Aorta (tissue), 5 donors: ENCODE measurements at places on chromosomes 3 and 15.

DNA sequence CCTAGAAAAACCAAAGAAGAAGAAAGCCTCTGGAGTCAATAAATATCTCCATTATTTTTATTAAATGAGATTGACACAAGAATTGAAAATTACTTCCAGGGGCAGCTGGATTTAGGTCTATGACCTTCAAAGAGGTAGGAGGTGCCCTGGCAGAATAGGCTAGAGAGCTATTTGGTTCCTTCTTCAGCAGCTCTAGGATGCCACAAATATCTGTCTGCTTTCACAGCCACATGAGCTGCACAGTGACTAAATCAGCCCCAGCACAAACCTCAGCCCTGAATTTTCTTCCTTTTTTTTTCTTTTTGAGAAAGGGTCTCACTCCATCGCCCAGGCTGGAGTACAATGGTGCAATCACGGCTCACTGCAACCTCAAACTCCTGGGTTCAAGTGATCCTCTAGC lies 223.5 kb downstream of the ABHD5 start:
- DNase-seq = no peak
- no peak overlapping the region for H3K27ac ChIP-seq
- no peak overlapping the region for H3K4me3 ChIP-seq
- no peaks in the 10 kb centered on the region for H3K4me1 ChIP-seq
- H3K27me3 ChIP-seq = no peaks in the 10 kb centered on the region

GRCh38 chr3:71089271-71089847 lies 494.2 kb downstream of the FOXP1 start:
- DNase-seq = no peak
- H3K27ac ChIP-seq = no peak overlapping the region
- no peaks in the 10 kb centered on the region for H3K27me3 ChIP-seq
- H3K4me3 ChIP-seq = no peak overlapping the region
- H3K36me3 ChIP-seq = peaks cover 2% of the 10 kb centered on the region

GRCh38 chr3:190646996-190647395 lies 133.1 kb downstream of the IL1RAP start:
- H3K4me1 ChIP-seq = no peaks in the 10 kb centered on the region
- no peak for DNase-seq
- no peak overlapping the region for H3K27ac ChIP-seq
- H3K4me3 ChIP-seq = no peak overlapping the region
- H3K27me3 ChIP-seq = no peaks in the 10 kb centered on the region

DNA sequence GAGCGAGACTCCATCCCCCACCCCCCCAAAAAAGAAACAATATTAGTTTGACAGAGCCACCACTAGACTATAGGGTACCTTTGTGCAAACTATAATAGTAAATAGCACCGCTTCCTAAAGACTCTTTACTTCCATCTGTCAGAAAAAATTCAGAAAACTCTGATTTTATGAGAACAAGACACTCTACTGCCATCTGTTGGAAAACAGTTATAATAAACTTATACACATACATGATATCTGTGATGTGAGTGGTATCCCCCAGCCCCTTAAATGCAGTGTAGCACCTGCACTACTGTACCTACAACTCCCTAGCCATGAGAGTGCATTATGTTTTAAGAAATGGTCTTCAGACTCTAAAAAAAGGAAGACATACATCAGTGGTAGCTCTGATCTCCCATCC lies 47.1 kb upstream of the CTDSPL start:
- H3K4me3 ChIP-seq = no peak overlapping the region
- no peak for DNase-seq
- peaks cover 19% of the 10 kb centered on the region for H3K4me1 ChIP-seq

- no peak overlapping the region for H3K4me3 ChIP-seq
- DNase-seq = no peak
- H3K27me3 ChIP-seq = no peaks in the 10 kb centered on the region
- H3K4me1 ChIP-seq = no peaks in the 10 kb centered on the region
- no peak overlapping the region for H3K27ac ChIP-seq
- peaks cover 5% of the 10 kb centered on the region for H3K36me3 ChIP-seq
These were observed 134.3 kb upstream of the ABHD17C start for GRCh38 chr15:80560601-80561400.

- H3K4me1 ChIP-seq = no peaks in the 10 kb centered on the region
- no peak for DNase-seq
- H3K27ac ChIP-seq = no peak overlapping the region
- no peaks in the 10 kb centered on the region for H3K36me3 ChIP-seq
These were observed 159.4 kb downstream of the CDIN1 start for GRCh38 chr15:36738817-36739216.

DNA sequence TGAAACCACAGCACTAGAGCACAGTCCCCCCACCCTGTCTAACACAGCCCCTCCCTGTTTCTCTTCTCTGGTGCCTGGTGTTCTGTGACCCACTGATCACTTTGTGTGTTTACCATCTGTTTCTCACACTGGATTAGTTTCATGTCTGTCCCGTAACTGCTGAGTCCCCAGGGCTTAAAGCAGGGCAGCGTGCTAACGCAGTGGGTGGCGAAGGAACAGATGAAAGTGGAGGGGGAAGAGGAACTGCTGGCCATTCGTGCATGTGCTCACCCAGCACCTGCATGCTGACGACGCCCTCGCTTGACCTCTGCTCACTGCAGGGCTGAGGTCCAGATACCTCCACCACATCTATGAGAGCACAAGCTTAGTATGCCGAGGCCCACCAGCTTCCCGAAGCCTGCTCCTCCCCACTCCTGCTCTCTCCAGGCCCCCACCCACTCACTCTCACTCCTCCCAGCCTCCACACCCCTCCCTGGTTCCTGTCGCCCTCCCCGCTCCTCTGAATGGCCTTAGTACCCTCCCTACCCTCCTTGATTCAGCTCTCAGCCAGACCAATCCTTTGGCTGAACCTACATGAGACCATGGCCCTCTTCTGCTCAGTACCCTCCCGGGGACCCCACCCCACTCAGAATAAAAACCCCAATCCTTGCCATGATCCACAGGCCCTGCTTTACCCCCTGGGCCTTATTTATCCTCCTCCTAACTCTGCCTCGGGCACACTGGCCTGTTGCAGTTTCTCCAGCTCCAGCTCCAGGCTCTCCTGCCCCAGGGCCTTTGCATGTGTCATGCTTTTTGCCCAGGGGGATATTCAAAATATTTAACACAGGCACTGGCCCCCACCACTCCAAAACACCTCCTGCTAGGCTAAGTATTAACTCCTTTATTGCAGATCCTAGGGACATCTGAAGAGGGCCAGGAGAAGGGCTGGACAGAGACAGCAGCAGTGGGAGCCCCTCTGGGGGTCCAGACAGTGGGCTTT lies 15.1 kb upstream of the IQSEC1 start:
- H3K36me3 ChIP-seq = no peaks in the 10 kb centered on the region
- H3K27ac ChIP-seq = no peak overlapping the region
- H3K4me1 ChIP-seq = no peaks in the 10 kb centered on the region
- no peak overlapping the region for H3K4me3 ChIP-seq
- DNase-seq = no peak

GRCh38 chr3:51698209-51698608 lies 8.7 kb upstream of the GRM2 start:
- no peak overlapping the region for H3K27ac ChIP-seq
- H3K36me3 ChIP-seq = no peaks in the 10 kb centered on the region
- no peaks in the 10 kb centered on the region for H3K27me3 ChIP-seq
- no peak for DNase-seq
- no peaks in the 10 kb centered on the region for H3K4me1 ChIP-seq

DNA sequence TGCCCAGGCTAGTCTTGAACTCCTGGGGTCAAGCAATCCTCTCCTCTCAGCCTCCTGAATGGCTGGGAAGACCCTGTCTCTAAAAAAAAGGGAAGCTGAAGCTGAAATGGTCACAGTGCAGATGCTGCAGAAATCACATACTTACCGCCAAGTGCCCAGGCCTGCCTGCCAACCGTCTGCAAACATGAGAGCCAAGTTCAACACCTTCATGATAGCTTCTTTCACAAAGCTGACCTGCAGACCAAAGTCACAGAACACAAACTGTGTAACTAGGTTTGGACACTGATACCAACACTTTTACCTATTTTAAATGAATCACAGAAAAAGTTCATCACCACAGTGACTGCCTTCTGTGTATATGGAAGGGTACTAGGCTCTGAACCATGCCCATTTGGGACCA lies 22.8 kb upstream of the CYFIP1 start:
- no peak overlapping the region for H3K27ac ChIP-seq
- H3K27me3 ChIP-seq = no peaks in the 10 kb centered on the region

DNA sequence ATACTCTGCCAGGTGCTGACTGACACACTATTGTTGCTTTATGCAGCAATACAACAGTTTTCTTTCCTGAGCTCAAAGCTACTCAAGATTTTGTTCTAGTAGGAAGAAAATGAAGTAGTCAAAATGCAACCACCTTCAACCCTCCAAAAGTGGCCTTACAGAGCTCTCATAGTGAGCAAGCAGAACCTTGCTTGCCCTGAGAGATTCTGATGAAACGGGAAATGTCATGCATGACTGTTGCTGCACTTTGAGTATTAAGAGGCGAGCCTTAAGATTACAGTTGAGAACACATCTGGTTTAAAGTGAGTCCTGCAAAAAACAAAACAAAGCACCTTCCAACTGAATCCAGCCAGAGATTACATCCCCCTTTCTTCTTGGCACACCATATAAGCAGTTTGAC lies 29.7 kb downstream of the MINDY4B start:
- peaks cover 2% of the 10 kb centered on the region for H3K4me1 ChIP-seq
- H3K27ac ChIP-seq = no peak overlapping the region
- DNase-seq = no peak
- H3K4me3 ChIP-seq = no peak overlapping the region
- no peaks in the 10 kb centered on the region for H3K27me3 ChIP-seq

DNA sequence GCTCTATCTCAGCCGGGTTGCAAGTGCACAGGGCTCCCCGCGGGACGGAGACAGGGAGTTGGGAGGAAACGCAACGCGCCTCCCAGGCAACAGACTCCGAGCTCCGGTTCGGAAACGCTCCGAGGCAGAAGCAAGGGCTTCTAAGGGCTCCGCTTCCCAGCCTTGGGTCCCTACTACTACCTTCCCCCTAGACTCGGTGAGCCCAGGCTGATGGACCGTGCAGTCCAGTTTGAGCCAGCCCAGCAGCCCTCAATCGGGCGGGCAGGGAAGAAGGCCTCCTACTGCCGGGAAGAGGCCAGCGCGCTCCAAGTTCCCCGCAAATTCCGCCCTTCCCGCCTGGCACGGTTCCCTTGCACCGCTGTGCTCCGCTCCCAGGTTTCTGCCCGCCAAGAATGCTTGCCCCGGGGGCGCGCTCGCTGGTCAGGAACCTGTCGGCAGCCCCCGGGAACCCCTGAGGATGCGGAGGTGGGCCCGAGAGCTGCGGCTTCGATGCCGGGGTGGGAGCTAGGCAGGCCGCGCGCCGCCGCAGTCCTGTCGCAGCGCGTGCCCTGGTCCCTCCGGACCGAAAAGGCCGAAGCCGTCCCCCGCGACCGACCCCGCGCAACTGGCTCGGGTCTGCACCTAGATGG lies 728 bp downstream of the TRANK1 start:
- H3K27ac ChIP-seq = peak overlapping the region; percentile 4
- peak overlapping the region; percentile 61 for H3K4me3 ChIP-seq
- peaks cover 3% of the 10 kb centered on the region for H3K4me1 ChIP-seq

GRCh38 chr15:64990168-64990470 lies 405 bp upstream of the SPG21 start:
- no peaks in the 10 kb centered on the region for H3K36me3 ChIP-seq
- no peak for DNase-seq
- no peaks in the 10 kb centered on the region for H3K27me3 ChIP-seq
- H3K4me3 ChIP-seq = peak overlapping the region; percentile 57

DNA sequence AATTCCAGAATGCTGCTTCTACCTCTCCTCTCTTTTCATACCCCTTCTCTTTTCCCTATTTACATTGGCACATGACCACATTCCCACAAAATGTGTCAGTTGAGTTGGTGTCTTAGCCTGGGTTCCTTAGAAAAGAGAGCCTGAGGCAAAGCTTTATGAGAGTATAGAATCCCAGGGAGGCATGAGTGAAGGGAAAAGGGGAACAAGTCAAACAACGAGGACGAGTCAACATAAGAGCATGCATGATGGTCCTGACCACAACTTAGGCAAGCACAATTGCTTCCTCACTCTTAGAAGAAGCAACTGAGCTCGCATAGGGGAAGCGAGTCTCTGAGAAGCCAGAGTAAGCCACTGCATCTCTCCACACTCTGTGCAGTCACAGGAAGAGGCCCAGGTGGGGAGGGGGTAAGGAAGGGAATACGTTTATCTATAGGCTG lies 15.4 kb upstream of the ZNF774 start:
- H3K4me1 ChIP-seq = no peaks in the 10 kb centered on the region
- no peak overlapping the region for H3K27ac ChIP-seq

DNA sequence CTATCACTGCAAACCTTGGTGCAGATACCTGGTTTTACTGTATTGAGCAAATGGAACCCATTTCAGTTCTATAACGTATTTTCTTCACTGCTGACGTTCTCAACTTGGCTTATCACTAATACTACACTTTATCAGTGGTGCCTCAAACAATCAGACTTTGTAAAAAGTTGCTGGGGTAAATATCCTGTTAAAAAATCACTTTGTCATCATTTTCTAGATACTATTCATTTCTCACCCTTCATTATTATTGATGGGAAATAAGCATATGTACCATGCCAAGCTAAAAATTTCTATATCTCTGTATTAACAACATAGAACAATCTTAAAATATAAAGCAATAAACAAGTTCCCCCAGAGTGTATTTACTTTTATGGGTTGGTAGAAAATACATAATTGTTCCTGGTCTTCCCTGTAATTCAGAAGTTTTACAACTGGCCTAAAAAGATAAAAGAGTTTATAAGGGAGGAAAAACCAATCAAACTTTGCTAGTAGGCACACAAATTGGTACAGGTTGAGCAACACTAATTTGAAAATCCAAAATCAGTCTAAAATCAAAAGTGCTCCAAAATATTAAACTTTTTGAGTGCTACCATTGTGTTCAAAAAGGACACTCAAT lies 33.2 kb downstream of the CIP2A start:
- H3K4me1 ChIP-seq = no peaks in the 10 kb centered on the region
- no peak overlapping the region for H3K4me3 ChIP-seq
- H3K27ac ChIP-seq = no peak overlapping the region
- no peaks in the 10 kb centered on the region for H3K27me3 ChIP-seq
- H3K36me3 ChIP-seq = no peaks in the 10 kb centered on the region
- DNase-seq = no peak

- H3K27ac ChIP-seq = no peak overlapping the region
- H3K27me3 ChIP-seq = no peaks in the 10 kb centered on the region
- no peaks in the 10 kb centered on the region for H3K36me3 ChIP-seq
- no peaks in the 10 kb centered on the region for H3K4me1 ChIP-seq
These were observed 16.0 kb upstream of the ADIPOQ start for GRCh38 chr3:186826410-186826975.

DNA sequence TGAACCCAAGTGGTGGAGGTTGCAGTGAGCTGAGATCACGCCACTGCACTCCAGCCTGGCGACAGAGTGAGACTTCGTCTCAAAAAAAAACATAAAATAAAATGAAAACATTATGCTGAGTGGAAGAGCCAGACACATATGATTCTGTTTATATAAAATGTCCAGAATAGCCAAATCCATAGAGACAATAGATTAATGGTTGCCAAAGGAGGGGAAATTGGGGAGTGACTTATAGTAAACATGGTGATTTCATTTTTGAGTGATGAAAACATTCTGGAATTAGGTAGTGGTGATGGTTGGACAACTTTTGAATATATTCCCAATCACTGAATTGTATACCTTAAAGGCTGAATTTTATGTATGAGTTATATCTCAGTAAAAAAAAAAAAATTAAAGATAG lies 172.0 kb upstream of the BFSP2 start:
- no peak overlapping the region for H3K27ac ChIP-seq
- no peak for DNase-seq
- no peaks in the 10 kb centered on the region for H3K4me1 ChIP-seq
- no peak overlapping the region for H3K4me3 ChIP-seq
- no peaks in the 10 kb centered on the region for H3K36me3 ChIP-seq

GRCh38 chr3:71087143-71088018 lies 496.1 kb downstream of the FOXP1 start:
- H3K27ac ChIP-seq = no peak overlapping the region
- no peak for DNase-seq
- no peaks in the 10 kb centered on the region for H3K36me3 ChIP-seq
- peaks cover 11% of the 10 kb centered on the region for H3K4me1 ChIP-seq
